ENCODE measurements at places on chromosomes 4 and X. TPM values are rescaled to one million over a fixed set of nuclear protein-coding genes. Genes with fewer than 3 reads are reported as not detected.

RTL3 gene
- 0.14 TPM for total RNA-seq

ALAS2 gene
- total RNA-seq = not detected

SLC4A4 gene
- 1.7 TPM for total RNA-seq

CDKL2 gene
- total RNA-seq = 0.63 TPM

NXF2 gene
- total RNA-seq = not detected

RASL11B gene
- total RNA-seq = 0.08 TPM

TMEM144 gene
- total RNA-seq = 2.7 TPM

LARP1B gene
- total RNA-seq = 11.6 TPM

SLC49A3 gene
- total RNA-seq = 0.09 TPM

ANXA10 gene
- 2.6 TPM for total RNA-seq

FRAS1 gene
- 3.3 TPM for total RNA-seq

SPACA5 gene
- not detected for total RNA-seq

IQCM gene
- total RNA-seq = not detected

PLAC8 gene
- total RNA-seq = 1.1 TPM

NSUN7 gene
- 0.43 TPM for total RNA-seq

ACTRT1 gene
- total RNA-seq = not detected

CENPE gene
- 8.1 TPM for total RNA-seq

CCDC160 gene
- total RNA-seq = not detected

UGT2B15 gene
- total RNA-seq = 0.07 TPM

NMU gene
- 0.83 TPM for total RNA-seq

RAB33A gene
- total RNA-seq = 0.13 TPM

TMSB15C gene
- total RNA-seq = 0.14 TPM

OPHN1 gene
- total RNA-seq = 1.6 TPM

PNMA3 gene
- 0.25 TPM for total RNA-seq

ITM2A gene
- total RNA-seq = not detected

ZAR1 gene
- not detected for total RNA-seq

GABRB1 gene
- not detected for total RNA-seq

RBMXL3 gene
- not detected for total RNA-seq

GTPBP6 gene
- 49.8 TPM for total RNA-seq

PNMA6F gene
- total RNA-seq = 0.02 TPM

SAGE1 gene
- not detected for total RNA-seq
